ENCODE measurements at places on chromosomes 16 and 17.

DNA sequence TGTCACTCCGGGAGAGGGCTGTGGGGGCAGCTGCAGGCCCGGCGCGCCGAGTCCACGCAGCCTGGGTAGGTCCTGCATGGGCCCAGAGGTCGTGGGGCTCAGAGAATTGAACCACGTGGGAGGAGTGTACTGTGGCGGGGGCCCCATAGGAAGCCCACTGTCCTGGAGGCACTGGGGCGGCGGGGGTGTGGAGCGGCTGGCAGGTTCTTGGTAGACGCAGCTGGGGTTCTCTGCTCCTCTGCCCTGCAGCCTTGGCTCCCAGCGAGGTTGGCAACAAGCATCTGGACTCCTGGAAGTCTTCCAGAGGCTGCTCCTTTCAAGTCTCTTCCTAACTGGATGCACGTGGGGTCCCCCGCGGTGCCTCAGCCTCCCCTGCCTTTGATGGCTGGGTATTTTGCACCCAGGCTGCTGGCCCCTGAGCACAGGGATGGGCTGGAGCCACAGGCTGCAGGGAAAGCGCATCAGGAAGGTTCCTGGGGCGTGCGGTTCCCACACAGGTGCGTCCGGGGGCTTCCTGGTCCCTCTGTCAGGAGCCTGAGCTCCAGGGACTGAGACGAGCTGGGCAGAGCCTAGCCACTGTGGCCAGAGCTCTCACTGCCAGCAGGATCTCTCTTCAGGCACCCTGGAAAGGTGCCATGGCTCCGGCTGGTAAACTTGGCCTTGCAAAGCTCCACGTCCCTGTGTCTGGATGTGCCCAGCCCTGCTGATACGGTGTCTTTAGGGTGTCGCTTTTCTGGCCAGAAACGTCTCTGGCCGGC is 9.3 kb downstream of the KCTD5 start:
- no peak for DNase-seq

GRCh38 chr16:69853481-69853880 is 91.3 kb downstream of the WWP2 start:
- no peak for DNase-seq

DNA sequence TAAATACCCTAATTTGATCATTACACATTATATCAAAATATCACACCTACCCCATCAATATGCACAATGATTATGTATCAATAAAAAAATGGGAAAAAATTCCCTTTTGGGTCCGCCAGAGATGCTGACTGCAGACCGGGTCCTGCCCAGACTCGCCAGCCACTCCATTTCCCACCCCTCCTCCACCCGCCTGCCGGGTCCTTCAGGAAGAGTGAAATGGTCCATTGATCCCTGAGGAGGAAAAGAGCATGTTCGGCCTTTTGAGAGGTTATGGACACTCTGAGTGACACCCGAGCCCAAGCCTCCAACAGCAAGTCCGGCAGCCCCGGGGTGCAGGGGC is 123.9 kb upstream of the ZFHX3 start:
- no peak for DNase-seq

DNA sequence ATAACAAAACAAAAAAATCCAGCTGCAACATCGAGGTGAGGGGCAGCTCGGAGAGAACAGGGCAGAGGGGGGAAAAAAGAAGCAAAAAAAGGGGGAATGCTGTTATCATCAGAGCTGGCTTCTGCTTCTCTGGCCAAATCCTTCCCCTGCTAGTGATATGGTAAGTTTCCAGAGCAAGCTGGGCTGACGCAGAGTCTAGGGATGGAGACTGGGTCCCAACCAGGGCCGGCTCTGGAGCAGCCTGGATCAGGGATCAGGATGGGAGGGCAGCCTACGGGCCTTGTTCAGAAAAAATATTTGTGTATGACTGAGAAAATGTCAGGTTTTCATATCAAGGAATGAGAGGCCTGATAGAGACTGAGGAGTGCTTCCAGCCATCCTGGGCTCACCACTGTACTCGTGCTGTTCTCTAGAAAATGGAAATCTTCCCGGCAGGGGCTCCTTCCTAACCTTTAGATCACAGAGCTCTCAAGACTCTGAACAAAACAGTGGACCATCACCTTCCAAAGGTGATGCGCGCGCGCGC is 726 bp upstream of the C1QTNF1 start:
- DNase-seq = no peak

DNA sequence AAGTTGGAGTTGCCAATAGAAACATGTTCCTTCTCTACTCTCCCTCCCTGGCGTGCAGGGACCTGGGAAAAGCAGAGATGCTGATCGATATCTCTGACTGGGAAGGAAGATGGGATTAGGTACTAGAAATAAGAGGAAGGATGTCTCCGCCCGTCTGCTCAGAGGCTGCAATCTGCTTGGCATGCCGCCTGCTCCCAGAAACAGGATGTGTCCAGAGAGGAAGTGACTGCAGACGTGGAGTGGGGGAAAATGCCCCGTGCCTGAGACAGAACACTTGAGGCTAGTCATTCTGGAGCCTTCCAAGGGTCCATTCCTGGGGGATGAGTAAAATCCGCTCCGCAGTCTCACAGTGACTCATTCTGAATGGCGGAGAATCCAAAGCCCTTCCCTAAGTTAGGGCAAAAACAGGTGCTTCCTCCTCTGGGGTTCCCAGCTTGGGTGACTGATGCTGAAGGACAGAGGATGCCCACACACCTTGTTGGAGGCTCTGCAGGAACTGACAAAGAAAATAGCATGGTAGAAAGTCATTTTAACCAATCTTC is 45.0 kb upstream of the SMURF2 start:
- peak; percentile 62 for DNase-seq

DNA sequence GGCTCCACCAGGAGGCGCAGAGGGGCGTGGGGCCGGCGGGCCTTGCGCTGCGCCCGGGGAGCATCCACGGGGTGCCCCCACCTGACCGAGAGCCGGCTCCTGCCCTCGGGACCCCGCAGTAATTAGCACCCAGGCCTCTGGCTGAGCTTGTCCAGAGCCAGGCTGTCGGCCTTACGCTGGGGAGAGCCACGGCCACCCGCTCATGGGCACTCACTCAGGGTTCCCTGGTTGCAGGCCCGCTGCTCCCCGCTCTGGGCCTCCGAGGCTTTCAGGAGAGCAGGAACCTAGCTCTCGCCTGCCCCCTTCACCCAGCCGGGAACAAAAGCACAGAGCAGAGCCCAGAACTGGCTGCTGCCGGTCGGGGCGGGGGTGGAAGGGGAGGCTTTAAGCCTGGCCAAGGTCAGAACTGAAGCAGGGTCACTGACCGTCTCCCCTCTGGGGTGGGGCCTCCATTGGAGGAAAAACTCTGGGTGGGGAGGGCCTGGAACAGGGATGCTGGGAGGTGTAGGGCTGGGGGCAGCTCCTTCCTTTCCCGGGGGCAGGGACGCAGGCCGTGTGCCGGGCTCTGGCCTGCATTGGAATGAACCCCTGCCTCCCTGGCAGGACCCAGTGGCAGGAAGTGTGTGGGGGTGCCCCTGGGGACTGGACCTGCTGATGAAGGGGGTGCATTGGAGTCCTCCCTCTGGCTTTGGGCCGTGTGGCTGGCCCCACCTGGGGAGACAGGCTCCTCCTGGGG is 12.3 kb downstream of the GLIS2 start:
- peak; percentile 75 for DNase-seq
